Adipocyte (in vitro differentiated cells): ENCODE measurements at places on chromosomes 3 and 15.

DNA sequence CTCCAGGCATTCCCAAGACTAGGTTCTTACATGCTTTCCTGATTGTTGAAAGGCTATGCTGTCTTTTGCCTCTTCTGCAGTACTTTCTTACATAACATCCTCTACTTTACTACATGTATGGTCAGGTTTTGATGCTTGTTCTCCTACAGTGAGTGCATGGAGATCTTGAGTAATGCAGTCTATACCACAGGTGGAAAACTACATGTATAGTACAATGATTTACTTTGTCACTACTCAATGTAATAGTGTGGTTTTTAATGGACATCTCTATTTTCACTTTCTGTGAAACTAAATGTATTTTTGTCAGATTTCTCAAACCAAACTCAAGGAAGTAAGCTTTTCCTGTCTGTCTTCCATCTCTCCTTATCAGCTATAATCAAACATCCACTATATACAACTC is 657.0 kb downstream of the TUSC7 start:
- no peak for DNase-seq

GRCh38 chr15:85531083-85531482 is 150.7 kb downstream of the AKAP13 start:
- no peak for DNase-seq

- no peak for DNase-seq
Measured at GRCh38 chr3:71487418-71487817, 96.1 kb downstream of the FOXP1 start.

DNA sequence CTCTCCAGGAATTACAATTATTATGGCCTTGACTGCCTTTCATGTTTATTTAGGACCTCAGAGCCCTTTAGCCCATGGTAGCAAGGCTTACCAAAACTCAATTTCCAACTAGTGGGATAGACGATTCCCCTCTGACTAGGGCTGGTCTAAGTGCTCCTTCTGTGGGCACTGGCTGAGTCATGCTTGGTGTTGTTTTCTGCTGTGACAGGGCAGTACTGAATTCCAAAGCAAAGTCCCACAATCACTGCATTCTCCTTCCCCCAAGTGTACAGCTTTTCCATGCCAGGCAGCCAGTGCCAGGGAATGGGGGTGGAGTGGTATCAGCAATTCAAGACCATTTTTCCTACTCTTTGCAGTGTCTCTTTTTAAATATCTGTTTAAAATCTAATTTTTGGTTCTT is 509.0 kb upstream of the NECTIN3 start:
- DNase-seq = no peak

DNA sequence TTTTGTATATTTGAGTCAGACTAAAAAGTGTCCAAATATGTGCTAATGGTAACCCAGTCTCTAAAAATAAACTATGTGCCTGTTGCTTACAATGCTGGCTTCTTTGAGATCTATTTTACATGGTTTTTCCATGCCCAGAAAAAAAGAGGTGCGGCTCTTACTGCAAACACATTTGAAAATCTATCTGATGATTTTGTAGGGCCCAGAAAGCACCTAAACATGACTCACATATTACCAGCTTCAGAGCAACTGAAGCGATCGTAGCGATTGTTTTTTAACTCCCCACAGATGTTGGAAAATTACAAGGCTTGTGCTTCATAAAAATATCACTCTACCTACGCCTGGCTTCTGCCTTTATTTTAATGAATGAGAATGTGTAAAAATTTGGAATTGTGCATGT is 53.5 kb downstream of the SUCNR1 start:
- DNase-seq = peak; percentile 80

GRCh38 chr15:67607959-67608637 is 65.6 kb downstream of the MAP2K5 start:
- DNase-seq = no peak

DNA sequence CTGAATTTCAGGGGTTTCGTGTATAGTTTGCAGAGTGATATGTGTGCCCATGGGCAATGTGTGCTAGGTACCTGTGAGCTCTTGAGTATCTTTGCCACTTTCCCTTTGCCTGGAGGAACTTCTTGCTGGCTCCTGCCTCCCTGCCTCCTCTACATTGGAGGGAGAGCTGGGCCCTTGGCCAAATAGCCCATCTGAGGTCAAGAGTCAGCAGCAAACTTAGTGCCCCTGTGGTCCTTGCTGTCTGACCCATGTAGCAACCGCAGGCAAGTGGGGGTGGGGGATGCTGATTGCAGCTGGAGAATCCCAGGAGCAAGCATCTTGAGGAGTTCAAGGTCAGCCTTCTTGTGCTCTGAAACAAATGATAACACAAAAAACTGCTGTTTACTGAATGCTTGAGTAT is 5.4 kb upstream of the TBC1D21 start:
- DNase-seq = no peak

- DNase-seq = no peak
Measured at GRCh38 chr3:3503411-3503810, 295.8 kb upstream of the LRRN1 start.

GRCh38 chr3:140546649-140547048 is 131.2 kb upstream of the TRIM42 start:
- no peak for DNase-seq

GRCh38 chr15:85374831-85375230 is 5.6 kb upstream of the AKAP13 start:
- no peak for DNase-seq

DNA sequence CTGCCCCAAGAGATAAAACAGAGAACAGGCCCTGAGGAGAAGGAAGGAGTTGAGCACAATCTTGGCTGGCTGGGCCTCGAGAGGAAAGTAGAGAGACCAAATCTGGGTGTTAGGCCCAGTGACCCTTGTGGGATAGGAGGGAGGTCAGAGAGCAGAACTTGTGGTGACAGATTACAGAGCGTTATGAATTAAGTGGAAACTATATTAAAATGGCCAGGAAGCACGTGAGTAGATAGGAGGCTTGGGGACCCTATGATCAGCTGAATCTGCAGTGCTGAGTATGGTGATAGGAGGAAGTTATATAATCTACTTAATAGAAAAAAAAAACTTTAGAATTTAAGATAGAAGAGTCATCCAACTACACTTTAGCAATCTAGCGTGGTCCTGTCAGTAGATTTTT is 30.0 kb downstream of the ST6GAL1 start:
- no peak for DNase-seq

- DNase-seq = no peak
Measured at GRCh38 chr3:12495749-12496452, 11.6 kb downstream of the TSEN2 start.

DNA sequence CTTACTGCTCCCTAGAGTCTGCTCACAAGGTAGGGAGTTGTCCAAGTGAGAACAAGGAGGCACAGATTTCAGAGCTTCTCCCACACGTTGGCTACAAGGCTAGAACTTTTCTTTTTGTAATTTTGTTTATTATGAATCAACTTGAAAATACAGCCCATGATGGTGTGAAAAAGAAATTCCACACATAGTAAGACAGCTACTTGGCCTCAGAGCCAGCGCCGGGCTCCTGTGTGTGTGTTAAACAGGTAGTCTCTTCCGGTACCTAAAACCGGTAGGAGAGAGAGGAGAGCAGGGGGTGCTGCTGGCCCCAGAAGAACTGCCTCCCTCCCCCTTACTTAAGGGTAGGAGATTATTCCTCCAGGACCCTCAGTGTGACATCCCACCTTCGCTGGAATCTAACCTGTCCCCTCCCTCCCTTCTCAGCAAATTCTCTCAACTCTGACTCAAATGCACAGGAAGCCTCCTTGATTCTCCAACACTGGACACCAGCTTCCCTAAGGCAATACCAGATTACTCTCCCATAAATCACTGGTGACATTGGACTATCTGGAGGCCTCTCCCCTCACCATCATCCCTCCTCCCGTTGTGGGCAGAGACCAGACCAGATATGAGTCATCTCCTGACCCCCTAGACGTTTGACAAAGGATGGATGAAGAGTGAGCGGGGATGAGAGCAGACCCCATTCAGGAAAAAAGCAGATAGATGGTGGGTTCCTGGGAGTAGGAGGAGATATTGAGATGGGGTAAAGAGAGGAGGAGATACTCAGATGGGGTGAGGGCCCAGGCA is 4.5 kb upstream of the IP6K1 start:
- DNase-seq = no peak

DNA sequence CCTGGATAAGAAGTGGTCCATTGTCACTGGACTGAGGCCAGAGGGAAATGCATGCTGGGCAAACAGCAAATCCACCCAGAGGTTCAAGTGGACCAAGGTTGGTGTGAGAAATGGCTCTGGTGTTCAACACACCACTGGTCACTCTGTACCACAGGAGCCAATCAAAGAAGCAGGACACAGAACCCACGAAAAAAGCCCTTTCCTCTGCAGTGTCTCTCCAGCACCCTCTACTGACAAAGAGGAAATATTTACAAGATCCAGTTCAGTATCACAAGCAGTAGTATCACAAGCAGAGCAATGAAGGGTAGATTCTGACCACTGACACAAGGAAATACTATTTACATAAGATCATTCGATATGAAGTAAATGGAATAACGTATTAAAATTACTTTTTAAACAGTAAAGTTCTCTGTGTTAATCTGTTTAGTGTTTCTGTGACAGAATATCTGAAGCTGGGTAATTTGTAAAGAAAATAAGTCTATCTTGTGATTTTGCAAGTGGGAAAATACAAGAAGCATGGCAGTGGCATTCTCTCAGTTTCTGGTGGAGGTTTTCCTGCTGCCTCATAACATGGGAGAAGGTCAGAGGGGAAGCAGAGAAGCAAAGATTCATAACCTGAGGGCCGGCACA is 390.7 kb downstream of the EFHB start:
- peak; percentile 0 for DNase-seq

- no peak for DNase-seq
Measured at GRCh38 chr3:164023480-164023879, 1054.8 kb downstream of the SI start.

GRCh38 chr3:126731044-126731443 is 27.0 kb downstream of the CHCHD6 start:
- DNase-seq = no peak

DNA sequence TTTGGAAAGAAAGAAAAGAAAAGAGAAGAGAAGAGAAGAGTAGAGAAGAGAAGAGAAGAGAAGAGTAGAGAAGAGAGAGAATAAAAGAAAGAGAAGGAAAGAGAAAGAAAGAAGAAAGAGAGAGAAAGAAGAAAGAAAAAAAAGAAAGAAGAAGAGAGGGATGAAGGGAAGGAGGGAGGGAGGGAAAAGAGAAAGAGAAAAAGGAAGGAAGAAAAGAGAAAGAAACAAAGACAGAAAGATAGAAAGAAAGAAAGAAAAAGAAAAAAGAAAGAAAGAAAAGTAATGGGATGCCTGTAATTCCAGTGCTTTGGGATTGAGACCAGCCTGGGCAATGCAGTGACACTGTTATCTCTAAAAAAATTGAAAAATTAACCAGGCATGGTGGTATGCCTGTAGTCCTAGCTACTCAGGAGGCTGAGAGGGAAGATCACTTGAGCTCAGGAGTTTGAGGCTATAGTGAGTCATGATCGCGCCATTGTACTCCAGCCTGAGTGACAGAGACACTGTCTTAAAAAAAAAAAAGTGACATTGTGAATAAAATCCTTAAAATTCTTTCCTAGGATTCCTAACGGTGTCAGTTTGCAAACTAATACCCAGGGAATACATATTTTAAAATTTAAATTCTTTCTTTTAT is 1.7 kb downstream of the RASL12 start:
- no peak for DNase-seq

GRCh38 chr15:96347181-96348111 is 16.9 kb downstream of the NR2F2 start:
- DNase-seq = no peak

GRCh38 chr15:49558929-49559328 is 61.7 kb downstream of the FAM227B start:
- peak; percentile 76 for DNase-seq

- no peak for DNase-seq
Measured at GRCh38 chr3:150168698-150169097, 198.0 kb upstream of the PFN2 start.

- peak; percentile 48 for DNase-seq
Measured at GRCh38 chr15:71237456-71238188, 122.4 kb downstream of the THSD4 start.

DNA sequence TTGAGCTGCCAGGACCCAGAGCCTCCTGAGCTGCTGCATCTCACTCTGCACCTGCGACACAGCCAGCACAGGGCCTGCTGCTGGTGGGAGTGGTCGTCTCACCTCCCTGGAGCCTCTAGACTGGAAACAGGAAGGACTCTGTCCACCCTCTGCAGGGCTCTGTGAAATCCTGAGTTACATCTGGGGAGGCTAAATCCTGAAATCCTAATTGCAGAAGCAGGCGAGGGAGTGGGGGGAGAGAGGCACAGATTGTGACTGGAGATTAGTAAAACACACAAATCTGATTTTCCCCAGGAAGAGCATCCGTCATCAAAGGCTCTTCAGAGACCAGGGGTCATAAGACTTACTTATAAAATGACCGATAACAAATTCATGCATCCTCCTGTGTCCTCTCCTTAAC is 31.6 kb upstream of the GABRG3 start:
- no peak for DNase-seq

- peak; percentile 4 for DNase-seq
Measured at GRCh38 chr3:172799246-172799645, 48.7 kb downstream of the ECT2 start.

GRCh38 chr15:25971053-25971452 is 107.9 kb upstream of the ATP10A start:
- no peak for DNase-seq

- no peak for DNase-seq
Measured at GRCh38 chr15:64898406-64898805, 13.3 kb upstream of the ANKDD1A start.

GRCh38 chr3:260898-261297 is 64.3 kb downstream of the CHL1 start:
- no peak for DNase-seq

- DNase-seq = peak; percentile 17
Measured at GRCh38 chr3:57752307-57752706, 3.8 kb upstream of the SLMAP start.

DNA sequence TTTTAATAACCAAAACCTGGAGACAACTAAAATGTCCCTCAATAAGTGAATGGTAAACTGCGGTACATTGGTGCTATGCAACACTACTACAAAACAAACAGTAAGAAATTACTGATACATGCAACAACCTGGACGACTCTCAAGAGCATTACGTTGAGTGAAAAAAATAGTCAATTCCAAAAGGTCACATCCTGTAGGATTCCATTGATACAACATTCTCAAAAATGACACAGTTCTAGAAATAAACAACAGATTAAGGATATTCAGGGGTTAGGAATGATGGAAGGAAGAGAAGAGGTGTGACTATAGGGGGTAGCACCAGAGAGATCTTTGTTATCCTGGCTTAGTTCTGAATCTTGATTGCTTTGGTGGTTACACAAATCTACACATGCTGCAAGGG is 72.2 kb downstream of the ZNF148 start:
- DNase-seq = peak; percentile 8

DNA sequence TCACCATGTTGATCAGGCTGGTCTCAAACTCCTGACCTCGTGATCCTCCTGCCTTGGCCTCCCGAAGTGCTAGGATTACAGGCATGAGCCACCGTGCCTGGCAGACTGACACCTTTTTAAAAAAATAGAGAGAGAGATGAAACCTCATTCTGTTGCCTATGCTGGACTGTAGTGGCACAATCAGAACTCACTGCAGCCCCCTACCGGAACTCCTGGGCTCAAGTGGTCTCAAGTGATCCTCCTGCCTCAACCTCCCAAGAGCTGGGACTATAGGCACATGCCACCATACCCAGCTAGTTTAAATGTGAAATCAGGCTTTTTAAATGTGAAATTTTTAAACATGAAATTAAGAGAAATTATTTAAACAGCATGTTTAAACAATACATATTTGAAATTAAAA is 265.2 kb upstream of the UBE2E1 start:
- no peak for DNase-seq
